ENCODE measurements at places on chromosomes 4 and X.

DNA sequence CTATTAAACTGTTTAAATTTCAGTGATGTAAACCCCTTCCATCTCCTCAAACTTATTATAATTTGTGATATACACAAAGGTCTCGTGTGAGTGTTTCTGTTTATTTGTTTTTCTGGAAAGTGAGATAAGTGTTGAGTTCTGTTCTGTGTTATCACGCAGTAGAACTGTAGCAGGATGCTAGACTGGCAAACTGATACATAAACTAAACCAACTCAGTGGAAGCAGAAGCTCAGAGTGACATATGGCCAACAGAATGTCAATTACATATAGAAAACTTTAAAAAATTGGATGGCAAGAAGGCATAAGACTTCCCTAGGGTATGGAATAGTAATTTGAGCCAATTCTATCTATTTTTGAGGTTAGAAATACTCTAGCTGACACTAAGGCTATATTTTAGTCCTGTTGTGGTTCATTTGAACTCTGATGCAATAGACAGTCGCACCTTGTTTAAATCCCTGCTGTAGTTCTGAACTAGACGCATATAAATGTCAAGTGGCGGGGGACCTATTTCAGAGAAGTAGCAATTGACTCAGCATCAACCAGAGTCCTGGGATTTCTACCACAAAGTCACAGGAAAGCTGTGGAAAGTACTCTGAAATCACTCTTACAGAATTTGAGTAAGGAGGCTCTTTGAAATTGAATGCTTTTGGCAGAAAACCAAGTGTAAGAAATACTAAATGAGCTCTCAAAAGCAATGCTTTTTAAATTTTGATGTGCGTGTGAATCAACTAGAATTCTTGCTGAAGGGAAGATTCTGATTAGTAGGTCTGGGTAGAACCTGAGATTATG is 294.4 kb downstream of the INPP4B start:
- no peak for DNase-seq

DNA sequence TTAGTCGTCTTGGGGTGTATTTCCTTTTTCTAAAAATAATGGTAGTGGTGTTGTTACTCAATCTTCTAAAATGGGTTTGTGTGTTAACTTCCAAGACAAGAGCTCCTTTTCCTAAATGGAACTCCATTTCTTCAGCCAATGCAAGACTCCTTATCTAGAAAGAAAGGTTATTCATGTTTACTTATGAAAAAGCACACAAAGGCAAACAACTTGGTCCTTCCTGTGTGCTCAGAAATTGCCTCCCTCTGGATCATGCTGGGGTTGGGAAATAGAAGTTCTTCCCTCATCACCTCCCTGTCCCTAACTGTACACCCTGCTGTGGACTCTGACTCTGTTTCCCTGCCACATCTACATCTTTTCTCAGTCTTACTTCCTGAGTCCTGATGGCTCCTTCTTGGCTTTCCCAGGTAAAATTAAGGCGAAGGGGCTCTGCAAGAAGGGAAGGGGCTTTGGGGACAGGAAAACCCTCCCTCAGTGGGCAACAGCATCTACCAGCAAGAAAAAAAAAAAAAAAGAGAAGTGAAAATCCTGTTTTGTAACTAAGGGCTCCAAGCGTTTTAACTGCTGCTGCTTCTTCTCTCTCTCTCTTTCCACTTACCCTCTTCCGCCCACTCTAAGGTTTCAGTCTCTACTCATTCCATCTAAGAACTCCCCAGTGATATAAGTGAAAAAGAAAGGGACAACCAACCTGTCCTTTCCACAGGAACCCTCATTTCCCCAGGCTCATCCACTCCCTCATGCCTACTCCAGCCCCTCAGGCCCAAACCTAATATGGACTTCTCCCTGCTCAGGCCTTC is 19.8 kb upstream of the TASL start:
- no peak for DNase-seq

GRCh38 chr4:73843369-73843768 is 6.9 kb downstream of the CXCL6 start:
- DNase-seq = no peak

GRCh38 chr4:140372751-140373327 is 607 bp upstream of the SCOC start:
- peak; percentile 17 for DNase-seq

Data from GDM1 (cell line).